Dorsolateral prefrontal cortex (tissue), 122 donors: ENCODE measurements at places on chromosomes 6 and 20. TPM values are rescaled to one million over a fixed set of nuclear protein-coding genes. Genes with fewer than 3 reads are reported as not detected.

The RBBP8NL gene
- 0.33 TPM for total RNA-seq

The TCF19 gene
- total RNA-seq, result 1.1 TPM

The ZC2HC1B gene
- 0.63 TPM for total RNA-seq

The IER3 gene
- total RNA-seq, result 2.5 TPM

The SRMS gene
- not detected for total RNA-seq

The BPIFB1 gene
- total RNA-seq, result not detected

The CLIC5 gene
- total RNA-seq, result 4.8 TPM

The MAP3K7 gene
- total RNA-seq, result 38.4 TPM

The SOX4 gene
- 3.1 TPM for total RNA-seq

The LBP gene
- not detected for total RNA-seq

The TRIM31 gene
- not detected for total RNA-seq

The EYA2 gene
- 9.2 TPM for total RNA-seq

The BEND6 gene
- 50.5 TPM for total RNA-seq

The LHFPL5 gene
- 7.5 TPM for total RNA-seq

The RIMS1 gene
- 80.2 TPM for total RNA-seq

The RNF182 gene
- 21.0 TPM for total RNA-seq

The TBX18 gene
- total RNA-seq, result 1.5 TPM

The B3GALT4 gene
- total RNA-seq, result 7.1 TPM

The OR12D3 gene
- total RNA-seq, result not detected

The HLA-DOA gene
- 4.3 TPM for total RNA-seq

The HRH3 gene
- total RNA-seq, result 15.1 TPM

The LRP11 gene
- total RNA-seq, result 43.7 TPM

The HLA-E gene
- 136 TPM for total RNA-seq

The TREM2 gene
- total RNA-seq, result 10.0 TPM

The TPD52L1 gene
- total RNA-seq, result 78.8 TPM

The SIRPB2 gene
- total RNA-seq, result 4.8 TPM

The B3GAT2 gene
- total RNA-seq, result 25.8 TPM

The SEMG1 gene
- not detected for total RNA-seq

The MCCD1 gene
- not detected for total RNA-seq

The ARMC2 gene
- 42.7 TPM for total RNA-seq

The ACTR5 gene
- 10.8 TPM for total RNA-seq

The ADAM33 gene
- total RNA-seq, result 8.9 TPM

The SLC24A3 gene
- 9.3 TPM for total RNA-seq

The HLA-DMB gene
- total RNA-seq, result 10.3 TPM

The PSMB9 gene
- total RNA-seq, result 9.9 TPM

The GMPR gene
- 26.8 TPM for total RNA-seq

The OOEP gene
- not detected for total RNA-seq
